Inflammatory macrophage (primary cell): ENCODE measurements at places on chromosomes 12 and 14.
A peak's percentile ranks its signal among the peaks of the same experiment; 100 is the strongest.

GRCh38 chr14:74509587-74510222 is 16.1 kb downstream of the ISCA2 start:
- DNase-seq = no peak

GRCh38 chr12:25839470-25839869 is 119.0 kb upstream of the RASSF8 start:
- DNase-seq = peak; percentile 73

- DNase-seq = no peak
Measured at GRCh38 chr14:65565948-65566347, 153.4 kb downstream of the FUT8 start.

- no peak for DNase-seq
Measured at GRCh38 chr12:34363050-34363673, 340.9 kb downstream of the ALG10 start.

GRCh38 chr12:106717673-106718072 is 56.8 kb upstream of the RIC8B start:
- DNase-seq = no peak

- no peak for DNase-seq
Measured at GRCh38 chr14:49598189-49598484, 603 bp upstream of the LRR1 start.

- no peak for DNase-seq
Measured at GRCh38 chr12:47940773-47941474, 22.5 kb upstream of the TMEM106C start.

DNA sequence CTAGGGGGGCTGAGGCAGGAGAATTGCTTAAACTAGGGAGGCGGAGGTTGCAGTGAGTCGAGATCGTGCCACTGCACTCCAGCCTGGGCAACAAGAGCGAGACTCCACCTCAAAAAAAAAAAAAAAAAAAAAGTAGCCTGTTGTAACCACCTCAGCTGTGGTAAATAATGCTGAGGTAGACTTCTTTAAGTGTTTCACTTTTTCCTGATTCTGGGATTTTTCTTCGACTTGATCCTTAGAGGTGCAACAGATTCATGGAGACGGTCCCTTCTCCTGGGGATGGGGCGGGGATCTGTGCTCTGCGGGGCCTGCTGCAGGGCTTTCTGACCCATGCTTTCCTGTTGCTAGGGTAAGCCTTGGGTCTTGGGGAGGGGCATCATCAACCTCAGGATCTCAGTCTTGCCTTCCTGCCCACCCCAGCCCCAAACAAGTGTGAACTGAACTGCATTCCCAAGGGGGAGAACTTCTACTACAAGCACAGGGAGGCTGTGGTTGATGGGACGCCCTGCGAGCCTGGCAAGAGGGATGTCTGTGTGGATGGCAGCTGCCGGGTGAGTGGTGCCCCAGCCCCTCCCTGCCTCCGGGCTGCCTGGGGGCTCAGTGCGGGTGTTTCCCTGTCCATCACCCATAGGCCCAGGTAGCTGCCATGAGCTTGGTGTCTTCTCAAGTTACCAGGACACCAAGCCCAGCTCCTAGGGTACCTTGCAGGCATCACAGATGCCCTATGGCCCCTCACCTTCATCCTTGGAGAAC is 12.4 kb downstream of the PAPLN start:
- no peak for DNase-seq

- peak; percentile 36 for DNase-seq
Measured at GRCh38 chr12:11764837-11765236, 115.4 kb downstream of the ETV6 start.

DNA sequence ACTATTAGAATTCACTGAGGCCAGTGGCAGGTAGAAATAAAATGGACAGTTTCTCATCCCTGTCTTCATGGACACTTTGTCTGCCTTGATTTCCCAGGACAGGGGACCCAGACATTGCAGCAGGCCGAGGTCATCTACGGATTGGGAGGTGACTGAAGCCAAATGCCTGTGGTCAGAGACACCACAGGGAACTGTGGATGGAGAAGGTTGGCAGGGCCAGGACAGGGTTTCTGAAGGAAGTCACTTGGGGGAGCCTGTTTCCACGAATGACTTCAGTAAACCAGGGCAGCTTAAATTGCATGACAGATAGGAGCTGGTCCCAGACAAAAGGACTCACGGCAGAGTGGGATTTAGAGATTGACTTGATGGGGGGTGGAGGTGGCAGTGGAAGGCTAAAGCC is 224.9 kb downstream of the NTF3 start:
- DNase-seq = no peak

DNA sequence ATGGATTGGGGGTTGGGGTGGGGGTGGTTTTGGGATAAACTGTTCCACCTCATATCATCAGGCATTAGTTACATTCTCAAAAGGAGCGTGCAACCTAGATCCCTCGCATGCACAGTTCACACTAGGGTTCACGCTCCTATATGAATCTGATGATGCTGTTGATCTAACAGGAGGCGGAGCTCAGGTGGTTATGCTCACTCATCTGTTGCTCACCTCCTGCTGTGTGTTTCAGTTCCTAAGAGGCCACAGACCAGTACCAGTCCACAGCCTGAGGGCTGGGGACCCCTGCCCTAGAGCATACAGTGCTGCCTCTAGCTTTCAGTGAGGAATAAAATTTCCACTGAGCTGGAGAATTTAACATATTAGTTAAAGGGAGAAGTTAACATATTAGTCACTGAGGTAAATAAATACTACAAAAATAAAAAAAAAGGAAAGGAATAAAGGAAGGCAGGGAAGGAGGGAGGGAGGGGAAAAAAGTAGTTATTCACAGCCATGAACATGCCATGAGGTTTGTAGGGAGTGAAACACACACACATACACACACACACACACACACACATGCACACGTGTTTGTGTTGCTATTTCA is 612.7 kb upstream of the TBX3 start:
- DNase-seq = no peak
